GM18507 (cell line): ENCODE measurements at places on chromosomes 6 and 20.

- no peak for DNase-seq
Observed at GRCh38 chr6:145112711-145113148, 622.6 kb downstream of the EPM2A start.

- no peak for DNase-seq
Observed at GRCh38 chr20:11550657-11551338, 366.9 kb upstream of the BTBD3 start.

- no peak for DNase-seq
Observed at GRCh38 chr6:149443411-149444181, 41.2 kb downstream of the ZC3H12D start.

- no peak for DNase-seq
Observed at GRCh38 chr6:28134716-28135115, 7.0 kb upstream of the ZKSCAN8 start.

DNA sequence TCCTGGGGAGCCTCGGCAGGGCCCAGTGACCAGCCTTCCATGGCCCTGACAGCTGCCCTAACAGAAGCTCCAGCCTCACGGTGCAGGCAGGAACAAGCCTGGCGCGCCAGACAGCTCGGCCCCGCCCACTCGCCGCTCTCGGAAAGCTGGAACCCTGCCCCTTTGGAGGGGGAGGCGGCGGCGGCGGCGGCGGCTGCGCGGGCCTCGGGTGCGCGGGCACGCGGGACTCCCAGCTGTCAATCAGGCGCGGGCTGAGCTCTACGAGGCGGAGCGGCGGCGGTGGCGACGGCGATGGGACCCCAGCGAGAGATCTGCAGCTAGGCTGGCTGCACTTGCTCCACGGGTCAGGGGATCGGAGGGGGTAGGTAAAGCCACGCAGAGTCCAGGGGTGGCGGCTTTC, at the start of gene NRSN1:
TSS of gene NRSN1 (plus strand) at position 236 of the 400 bp plus-strand sequence. CDS start 8,113 bp downstream, outside the sequence.
- DNase-seq: no peak

GRCh38 chr6:29705389-29706231, 17.6 kb upstream of the HLA-F start:
- DNase-seq: no peak

DNA sequence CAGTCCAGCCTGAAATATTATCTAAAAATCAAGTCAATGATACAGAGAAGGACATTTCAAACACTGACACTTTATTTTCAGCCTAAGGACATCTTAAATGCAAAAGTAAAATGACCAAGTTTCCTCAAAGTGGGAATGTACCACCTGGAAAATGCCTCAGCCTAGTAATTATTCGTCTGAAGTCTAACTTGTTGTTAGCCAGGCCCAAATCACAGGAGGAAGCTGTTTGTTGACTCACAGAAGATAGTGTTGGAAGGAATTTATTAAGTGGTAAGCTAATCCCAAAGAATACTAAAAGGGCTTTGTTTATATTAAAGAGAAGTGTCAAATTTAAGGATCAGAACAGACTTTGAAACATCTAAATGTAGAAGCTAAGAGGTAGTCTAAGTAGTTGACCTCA, 2.5 kb downstream of the PDE7B start:
- DNase-seq: no peak

DNA sequence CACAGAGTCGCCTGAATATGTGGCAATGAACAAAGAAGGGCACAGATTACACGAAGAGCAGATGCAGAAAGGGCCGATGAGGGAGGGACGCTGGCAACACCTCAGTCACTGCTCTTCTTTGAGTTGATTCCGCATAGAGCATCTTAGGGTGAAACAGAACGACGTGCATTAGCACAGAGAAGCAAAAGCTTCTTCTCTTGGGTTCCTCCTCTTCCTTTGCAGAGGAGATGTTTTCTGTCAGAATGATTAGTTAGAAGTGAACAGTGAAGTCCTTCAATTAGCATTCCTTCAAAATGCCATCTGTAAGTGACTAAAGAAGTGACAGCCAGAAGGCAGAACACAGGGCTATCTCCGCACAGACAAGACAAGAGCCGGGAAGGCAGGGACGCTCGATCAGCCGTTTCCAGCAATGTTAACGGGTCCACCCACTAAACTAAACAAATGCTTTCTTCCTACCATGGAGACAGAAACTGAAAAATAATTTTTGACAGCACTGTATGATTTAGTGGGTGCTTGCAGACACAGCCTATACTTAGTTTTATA, 219.8 kb upstream of the AGPAT4 start:
- DNase-seq: no peak

DNA sequence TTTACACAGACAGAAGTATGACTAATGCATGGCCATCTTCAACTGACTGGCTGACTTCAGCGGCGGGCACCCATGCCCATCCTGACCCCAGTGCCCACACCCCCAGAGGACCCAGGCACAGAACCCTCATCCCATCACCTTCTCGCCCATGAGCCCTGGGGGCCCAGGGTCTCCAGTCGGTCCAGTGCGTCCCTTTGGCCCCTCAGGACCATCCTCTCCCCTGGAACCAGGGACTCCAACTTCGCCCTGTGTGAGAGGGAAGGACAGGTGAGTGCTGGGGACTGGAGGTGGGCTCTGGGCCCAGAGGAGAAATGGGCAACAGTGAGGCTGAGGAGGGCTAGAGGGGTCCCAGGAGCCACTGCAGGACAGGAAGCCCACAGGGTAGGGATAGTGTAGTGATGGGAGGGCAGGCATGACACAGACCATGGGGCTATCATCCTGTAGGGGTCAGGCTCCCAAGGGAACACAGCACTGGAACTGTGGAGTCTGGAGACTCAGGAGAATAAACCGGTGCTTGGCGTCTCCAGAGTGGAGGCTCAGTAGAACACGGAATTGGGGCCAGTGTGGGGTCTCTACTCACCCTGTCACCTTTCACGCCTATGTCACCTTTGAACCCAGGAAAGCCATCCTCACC, 16.7 kb downstream of the COL11A2 start:
- DNase-seq: no peak

DNA sequence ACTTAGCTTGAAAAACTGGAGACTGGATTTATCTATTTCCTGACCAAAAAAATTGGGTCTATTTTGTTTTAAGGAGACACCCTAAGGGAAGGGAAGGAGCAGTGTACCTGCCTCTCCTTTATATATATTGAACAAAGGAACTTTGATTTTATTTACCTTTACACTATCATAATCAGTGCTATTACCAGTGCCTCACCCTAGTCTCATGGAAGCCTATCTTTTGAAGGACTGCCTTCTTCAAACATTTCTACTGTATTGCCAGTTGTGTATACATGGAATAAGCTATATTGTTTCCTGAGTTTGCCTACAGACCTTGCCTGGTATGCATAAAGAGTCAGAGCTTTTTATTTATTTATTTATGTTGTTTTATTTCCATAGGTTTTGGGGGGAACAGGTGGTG, 124.9 kb downstream of the UTRN start:
- DNase-seq: no peak

GRCh38 chr6:44428682-44429081, 41.2 kb downstream of the CDC5L start:
- DNase-seq: no peak

DNA sequence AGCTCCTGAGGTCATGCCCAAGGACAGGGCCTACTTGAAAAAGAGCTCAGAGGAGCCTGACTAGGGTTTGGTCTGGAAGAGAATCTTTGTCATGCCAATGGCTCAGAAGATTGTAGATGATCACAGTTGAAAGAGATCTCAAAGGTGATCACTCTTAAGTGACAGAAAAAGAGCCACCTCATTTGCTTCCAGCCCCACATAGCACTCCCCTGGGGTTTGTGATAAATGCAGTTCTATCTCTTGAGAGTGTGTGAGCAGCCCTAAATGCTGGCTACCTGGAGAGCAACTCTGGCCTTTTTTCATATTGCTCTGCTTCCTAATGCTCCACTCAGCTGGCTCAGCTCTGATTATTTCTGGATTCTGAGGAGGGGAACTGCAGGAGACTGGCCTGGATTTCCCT, 39.3 kb downstream of the KLHL32 start:
- DNase-seq: no peak

DNA sequence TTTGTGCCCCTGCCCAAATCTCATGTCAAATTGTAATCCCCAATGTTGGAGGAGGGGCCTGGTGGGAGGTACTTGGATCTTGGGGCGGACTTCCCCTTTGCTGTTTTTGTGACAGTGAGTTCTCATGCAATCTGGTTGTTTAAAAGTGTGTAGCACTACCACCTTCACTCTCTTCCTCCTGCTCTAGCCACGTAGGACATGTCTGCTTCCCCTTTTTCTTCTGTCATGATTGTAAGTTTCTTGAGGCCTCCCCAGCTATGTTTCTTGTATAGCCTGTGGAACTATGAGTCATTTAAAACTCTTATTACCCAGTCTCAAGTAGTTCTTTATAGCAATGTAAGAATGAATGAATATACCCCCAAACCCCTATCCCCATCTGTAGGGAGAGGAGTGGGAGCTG, 1013.7 kb upstream of the MAP3K7 start:
- no peak for DNase-seq

DNA sequence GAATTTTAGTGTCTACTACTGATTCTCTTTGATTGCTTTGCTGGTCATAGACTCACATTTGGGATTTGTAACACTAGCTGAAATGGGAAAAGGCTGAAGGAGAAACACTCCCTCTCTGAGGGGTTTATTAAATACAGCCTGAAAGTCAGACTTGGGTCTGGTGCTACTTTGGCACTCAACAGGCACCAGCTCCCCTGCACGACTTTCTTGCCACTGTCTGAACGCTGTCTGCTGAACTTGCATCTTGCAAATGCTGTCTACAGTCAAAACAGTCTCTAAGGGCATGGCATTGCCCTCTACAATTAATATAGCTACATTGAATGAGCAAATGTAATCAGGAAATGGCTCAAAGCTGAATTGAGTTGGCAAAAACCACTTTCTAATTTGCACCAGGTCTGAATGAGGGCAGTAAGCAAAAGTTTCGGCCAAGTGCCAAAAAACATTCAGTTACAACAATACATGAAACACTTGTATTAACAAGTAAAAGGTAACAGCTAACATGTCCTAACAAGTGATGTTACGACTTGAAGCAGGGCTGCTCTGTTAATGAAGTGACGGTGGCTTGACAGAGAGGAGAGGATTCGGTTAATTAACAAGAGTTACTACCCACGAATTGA, 119.5 kb downstream of the FOXC1 start:
- DNase-seq: no peak

- DNase-seq: no peak
Observed at GRCh38 chr6:34275128-34275804, 26.5 kb upstream of the SMIM29 start.

DNA sequence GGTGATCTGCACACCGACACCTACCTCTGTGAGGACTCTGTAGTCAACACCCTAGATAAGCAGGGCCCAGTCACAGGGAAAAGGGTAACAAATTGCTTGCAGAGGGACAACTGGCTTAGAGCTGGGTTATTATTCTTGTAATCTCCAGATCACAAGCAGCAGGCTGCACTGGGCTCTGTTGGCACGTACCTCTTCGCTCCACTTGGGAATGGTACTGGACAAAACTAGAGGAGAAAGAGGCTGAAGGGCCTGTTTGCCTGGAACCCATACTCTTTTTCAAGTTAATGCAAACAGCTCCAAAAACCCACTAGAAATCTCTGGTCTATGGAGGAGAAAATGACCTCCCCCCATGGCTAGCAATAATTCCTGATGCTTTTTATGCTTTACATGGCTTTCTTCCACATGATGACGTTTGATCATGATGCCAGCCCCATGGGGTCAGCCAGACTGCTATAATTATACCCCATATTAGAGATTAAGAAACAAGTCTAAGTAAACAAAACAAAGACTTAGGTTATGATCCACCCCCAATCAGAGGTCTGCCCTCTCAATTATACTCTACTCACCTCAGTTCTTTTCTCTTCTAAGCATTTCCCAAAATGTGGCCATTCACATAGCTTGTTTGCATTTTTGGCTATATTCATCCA, 190.0 kb downstream of the UNC5CL start:
- DNase-seq: no peak

- no peak for DNase-seq
Observed at GRCh38 chr6:165616116-165616515, 46.9 kb downstream of the PDE10A start.

- DNase-seq: no peak
Observed at GRCh38 chr20:50762045-50762422, 30.7 kb downstream of the PARD6B start.

- no peak for DNase-seq
Observed at GRCh38 chr6:31204751-31205145, 34.3 kb upstream of the POU5F1 start.

DNA sequence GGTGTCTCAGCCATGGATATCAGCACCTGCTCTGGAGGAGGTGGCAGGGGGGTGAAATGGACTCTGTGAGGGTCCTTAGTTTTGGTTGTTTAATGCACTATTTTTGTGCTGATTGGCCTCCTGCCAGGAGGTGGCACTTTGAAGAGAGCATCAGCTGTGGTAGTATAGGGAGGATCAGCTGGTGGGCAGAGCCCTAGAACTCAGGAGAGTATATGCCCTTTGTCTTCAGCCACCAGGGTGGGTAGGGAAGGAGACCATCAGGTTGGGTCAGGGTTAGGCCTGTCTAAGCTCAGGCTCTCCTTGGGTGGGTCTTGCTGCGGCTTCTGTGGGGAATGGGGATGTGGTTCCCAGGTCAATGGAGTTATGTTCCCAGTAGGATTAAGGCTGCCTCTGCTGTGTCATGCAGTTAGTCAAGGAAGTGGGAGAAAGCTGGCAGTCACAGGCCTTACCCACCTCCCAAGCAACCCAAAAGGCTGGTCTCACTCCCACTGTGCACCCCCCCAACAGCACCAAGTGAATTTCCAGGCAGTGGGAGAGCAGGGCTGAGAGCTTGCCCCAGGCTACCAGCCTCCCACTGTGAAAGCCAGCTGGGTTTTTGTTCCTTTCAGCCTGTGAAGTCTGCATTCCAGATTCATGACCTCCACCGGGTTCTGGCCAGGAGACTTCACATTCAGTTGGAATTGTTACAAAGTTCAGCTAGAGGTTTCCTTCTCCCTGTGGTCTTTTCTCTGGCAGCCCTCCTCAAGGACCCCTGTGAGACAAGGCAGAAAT, 5.7 kb upstream of the OSTM1 start:
- DNase-seq: no peak

DNA sequence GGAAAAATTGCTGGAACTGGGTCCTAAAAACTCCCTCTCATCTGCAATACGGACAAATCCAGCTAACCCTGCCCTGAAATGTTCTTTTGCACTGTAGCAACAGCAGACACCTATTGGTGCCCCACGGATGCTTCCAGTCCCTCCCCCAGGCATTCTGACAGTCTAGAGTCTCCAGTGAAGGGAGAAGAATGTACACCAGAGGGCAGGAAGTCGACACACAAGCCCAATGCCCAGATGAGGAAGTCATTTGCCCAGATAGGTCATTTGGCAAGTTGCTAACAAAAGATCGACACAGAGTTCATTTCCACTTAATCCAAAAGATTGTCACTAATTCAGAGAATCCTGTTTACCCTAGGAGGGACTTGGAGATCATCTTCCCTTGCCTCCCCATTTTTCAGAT, 293.0 kb upstream of the PRDM1 start:
- DNase-seq: no peak

DNA sequence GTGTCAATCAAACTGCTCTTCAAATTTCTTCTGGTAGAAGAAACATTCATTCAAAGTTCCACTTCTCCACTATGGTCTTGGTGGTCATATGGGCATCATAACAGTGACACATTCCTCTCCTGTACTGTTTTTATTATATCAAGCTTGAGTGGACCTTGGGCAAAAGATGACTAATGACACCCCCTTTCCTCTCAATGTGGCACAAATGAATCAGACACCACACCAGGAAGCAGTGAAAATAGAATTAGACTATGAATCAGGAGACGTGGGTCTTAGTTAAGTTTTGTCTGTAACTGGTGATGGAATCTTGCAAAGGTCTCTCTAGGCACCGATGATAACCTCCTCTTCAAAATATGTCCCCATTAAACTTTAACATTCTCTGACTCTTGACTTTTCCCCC, 9.0 kb upstream of the NRSN1 start:
- DNase-seq: no peak
